Esophagus muscularis mucosa (tissue), 4 donors: ENCODE measurements at places on chromosomes 11 and 22. TPM values are rescaled to one million over a fixed set of nuclear protein-coding genes. Genes with fewer than 3 reads are reported as not detected.

GRCh38 chr22:25409240-25409639 lies 155.2 kb upstream of the GRK3 start:
- peaks cover 12% of the 10 kb centered on the region for H3K4me1 ChIP-seq
- no peaks in the 10 kb centered on the region for H3K36me3 ChIP-seq
- H3K4me3 ChIP-seq: no peak overlapping the region
- no peaks in the 10 kb centered on the region for H3K27me3 ChIP-seq
- H3K27ac ChIP-seq: no peak overlapping the region

- no peaks in the 10 kb centered on the region for H3K36me3 ChIP-seq
- H3K4me3 ChIP-seq: no peak overlapping the region
- no peak for DNase-seq
Observed at GRCh38 chr11:58965246-58965985, 26.1 kb downstream of the GLYATL1 start.

DNA sequence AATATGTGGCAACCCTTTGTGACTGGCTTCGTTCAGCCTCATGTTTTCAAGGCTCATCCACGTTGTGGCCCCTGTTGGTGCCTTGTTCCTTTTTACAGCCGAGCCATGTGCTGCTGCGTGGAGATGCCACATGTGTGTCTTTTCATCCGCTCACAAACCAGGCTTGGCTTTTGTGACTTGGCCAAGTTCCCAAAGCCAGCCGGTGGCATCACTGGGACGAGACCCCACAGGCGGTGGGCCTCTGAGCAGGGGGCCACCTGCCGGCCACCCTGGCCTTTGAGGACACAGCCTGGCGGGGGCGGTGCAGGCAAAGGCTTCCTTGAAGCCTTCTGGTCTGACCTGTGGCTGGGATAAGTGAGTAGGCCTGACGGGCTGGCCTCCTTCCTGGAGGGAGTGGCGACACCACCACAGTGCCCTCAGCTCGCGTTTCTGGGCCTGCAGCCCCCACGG lies 10.5 kb downstream of the GRK2 start:
- H3K27ac ChIP-seq: peak overlapping the region; percentile 71
- H3K27me3 ChIP-seq: no peaks in the 10 kb centered on the region
- DNase-seq: no peak
- peaks cover 26% of the 10 kb centered on the region for H3K36me3 ChIP-seq
- peaks cover 91% of the 10 kb centered on the region for H3K4me1 ChIP-seq

DNA sequence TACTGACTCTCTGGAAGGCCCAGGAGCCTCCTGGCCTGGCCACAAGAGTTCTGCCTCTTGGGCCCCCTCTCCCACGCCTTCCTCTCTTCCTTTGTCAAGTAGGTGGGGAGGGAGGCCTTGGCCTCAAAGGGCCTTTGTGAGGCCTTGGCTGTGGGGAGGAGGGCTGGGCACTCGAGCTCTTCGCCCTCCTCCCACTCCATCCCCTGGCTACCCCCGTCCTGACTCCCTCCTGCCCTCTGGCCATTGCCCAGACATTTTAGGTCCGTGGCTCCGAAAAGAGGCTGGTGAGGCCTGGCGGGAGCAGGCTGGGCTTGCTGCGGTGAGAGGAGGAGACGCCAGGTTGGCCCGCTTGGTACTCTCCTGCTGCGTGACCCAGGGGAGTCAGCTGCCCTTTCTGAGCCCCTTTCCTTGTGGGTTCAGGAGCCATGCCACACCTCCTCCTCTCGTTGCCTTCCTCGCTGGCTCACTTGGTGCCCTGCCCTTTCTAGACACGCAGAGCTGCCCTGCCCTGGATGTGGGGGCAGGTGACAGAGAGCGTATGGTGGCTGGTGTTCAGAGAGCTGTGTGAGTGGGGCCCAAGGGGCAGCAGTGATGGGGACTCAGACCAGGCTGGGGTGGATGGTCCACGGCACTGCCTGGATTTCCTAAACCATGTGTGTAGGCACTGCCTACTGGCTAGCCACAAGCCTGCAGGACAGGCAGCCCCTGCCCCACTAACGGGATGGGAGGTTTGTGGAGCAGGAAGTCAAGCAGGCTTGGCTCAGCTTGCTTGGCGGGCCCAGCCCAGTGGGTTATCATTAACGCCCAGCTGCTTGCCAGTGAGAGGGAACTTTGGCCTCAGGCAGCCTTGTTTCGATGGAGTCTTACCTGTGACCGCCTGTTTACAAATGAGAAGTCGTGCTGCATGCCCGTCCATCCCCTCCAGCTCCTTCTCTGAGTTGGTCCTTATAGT lies 15.8 kb upstream of the OMP start:
- no peaks in the 10 kb centered on the region for H3K36me3 ChIP-seq
- no peak overlapping the region for H3K4me3 ChIP-seq
- DNase-seq: no peak
- peaks cover 39% of the 10 kb centered on the region for H3K4me1 ChIP-seq

DNA sequence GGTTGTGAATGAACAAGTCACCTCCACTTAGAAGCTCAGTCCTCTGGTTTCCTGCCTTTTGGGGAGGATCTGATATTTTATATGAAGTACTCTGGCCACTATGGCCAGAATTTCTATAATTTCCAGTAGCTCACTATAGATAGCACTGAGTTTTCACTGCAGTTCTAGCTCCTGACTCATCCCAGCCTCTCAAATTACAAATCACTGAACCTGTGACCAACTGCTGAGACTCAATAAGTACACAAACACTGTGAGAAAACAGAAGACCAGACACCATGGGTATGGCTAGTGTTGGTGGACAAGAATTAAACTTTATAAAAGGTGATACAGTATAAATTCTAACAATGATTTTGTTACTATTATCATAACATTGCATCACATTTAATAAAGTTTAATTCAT lies 47.1 kb upstream of the UCP3 start:
- no peak overlapping the region for H3K27ac ChIP-seq
- H3K36me3 ChIP-seq: peaks cover 45% of the 10 kb centered on the region
- no peak for DNase-seq
- H3K27me3 ChIP-seq: no peaks in the 10 kb centered on the region
- H3K4me1 ChIP-seq: no peaks in the 10 kb centered on the region
- no peak overlapping the region for H3K4me3 ChIP-seq

- DNase-seq: no peak
- H3K27ac ChIP-seq: no peak overlapping the region
- no peaks in the 10 kb centered on the region for H3K4me1 ChIP-seq
- no peaks in the 10 kb centered on the region for H3K27me3 ChIP-seq
- H3K36me3 ChIP-seq: peaks cover 9% of the 10 kb centered on the region
Observed at GRCh38 chr22:19819911-19820879, 34.5 kb downstream of the GNB1L start.

DNA sequence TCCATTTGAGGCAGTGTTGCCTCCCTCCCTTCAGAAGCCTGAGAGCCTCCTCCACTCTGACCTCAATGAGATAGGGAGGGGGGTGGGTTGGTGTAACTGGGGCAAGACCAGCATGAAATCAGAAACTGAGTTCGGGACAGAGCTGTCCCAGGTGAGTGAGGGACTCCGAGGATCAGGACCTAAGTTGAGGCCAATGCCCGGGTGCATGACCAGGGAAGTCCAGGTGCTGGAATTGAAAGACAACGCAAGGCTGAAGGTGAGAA lies 40.8 kb upstream of the ZBED5 start:
- H3K4me1 ChIP-seq: peaks cover 42% of the 10 kb centered on the region
- peak overlapping the region; percentile 88 for H3K27ac ChIP-seq
- H3K36me3 ChIP-seq: no peaks in the 10 kb centered on the region
- no peak overlapping the region for H3K4me3 ChIP-seq

DNA sequence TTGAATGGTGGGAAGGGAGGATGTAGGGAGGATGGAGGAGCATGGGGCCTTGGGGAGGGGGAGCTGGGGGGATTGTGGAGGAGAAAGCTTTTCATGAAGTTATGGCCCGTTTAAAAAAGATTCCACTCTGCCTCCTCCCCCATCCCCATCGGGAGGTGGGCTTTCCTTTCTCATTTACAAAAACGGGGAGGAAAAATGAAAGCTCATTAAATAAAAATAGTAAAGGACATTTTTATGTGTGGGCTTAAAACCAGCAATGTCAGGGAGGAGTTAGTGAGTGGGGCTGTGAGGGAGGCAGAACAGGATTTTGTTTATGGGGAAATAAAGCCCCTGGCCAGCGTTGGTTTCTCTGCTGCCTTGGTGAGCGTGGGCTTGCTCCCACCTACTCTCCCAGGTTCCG lies 83.2 kb downstream of the ZBTB16 start:
- no peaks in the 10 kb centered on the region for H3K27me3 ChIP-seq
- peaks cover 20% of the 10 kb centered on the region for H3K36me3 ChIP-seq
- DNase-seq: no peak
- no peak overlapping the region for H3K4me3 ChIP-seq
- H3K4me1 ChIP-seq: peaks cover 100% of the 10 kb centered on the region

DNA sequence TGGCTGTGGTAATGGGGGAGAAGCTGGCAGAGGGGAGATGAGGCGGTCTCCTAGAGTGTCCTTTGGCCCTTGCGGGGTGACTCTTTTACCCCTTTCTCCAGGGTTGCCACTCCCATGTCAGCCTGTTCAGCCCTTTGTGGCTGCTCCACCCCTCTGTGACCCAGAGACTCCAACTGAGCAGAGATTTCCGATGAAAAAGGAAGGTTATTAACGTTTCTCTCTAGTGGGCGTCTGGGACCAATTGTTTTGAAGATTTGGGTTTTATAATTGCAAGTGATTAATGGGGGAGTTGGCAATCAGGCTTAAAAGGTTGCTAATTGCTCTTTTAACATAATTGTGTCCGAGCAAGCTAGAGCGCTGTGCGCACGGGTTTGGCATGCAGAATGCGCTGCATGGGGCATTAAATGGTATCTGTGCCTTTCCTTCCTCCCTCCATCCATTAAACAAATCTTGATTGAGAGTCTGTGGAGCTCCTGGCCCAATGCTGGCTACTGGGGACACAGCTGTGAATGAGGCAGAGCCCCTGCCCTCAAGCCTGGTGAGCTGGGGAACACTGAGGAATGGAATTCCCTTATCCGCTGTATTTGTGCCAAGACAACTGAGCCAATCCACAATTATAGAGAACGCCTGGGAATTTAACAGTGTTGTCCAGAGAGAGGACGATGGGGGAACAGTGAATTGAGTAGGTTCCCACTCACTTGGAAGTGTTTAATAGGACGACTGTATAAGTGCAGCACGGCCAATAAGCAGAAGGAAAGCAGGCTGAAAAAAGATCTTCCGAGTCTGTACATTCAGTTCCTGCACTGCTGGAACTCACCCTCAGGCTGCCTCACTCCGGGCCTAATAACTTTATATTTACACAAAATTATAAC lies 295.9 kb downstream of the MIAT start:
- no peaks in the 10 kb centered on the region for H3K36me3 ChIP-seq
- no peak overlapping the region for H3K27ac ChIP-seq
- DNase-seq: no peak

DNA sequence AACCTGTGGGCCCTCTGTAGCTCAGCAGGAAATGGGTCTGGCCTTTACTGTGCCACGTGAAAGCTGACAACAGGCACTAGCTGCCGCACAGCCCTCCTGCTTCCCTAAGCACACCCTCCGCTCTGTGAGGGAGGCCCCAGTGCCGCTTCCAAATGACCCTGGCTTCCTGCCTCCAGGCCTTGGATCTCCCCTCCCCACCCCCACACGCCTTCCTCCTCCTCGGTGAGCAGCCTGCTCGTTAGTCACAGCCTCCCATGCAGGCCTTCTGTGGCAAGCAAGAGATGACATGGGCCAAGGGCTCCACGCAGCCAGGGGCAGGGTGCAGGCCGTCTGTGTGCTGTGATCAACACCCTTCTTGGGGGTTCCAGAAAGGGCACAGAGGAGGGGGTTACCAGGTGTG lies 15.3 kb upstream of the RASL10A start:
- H3K4me1 ChIP-seq: peaks cover 10% of the 10 kb centered on the region
- H3K27me3 ChIP-seq: no peaks in the 10 kb centered on the region
- peaks cover 29% of the 10 kb centered on the region for H3K36me3 ChIP-seq
- no peak for DNase-seq
- H3K27ac ChIP-seq: no peak overlapping the region
- no peak overlapping the region for H3K4me3 ChIP-seq

Gene DERL3
- not detected for total RNA-seq

Gene P2RY6
- 1.6 TPM for total RNA-seq

Gene ARHGAP8
- 0.58 TPM for total RNA-seq

Gene SLC25A45
- 5.9 TPM for total RNA-seq

Gene CHRNA10
- total RNA-seq: 1.9 TPM
